ENCODE measurements at places on chromosomes 1 and 21.

DNA sequence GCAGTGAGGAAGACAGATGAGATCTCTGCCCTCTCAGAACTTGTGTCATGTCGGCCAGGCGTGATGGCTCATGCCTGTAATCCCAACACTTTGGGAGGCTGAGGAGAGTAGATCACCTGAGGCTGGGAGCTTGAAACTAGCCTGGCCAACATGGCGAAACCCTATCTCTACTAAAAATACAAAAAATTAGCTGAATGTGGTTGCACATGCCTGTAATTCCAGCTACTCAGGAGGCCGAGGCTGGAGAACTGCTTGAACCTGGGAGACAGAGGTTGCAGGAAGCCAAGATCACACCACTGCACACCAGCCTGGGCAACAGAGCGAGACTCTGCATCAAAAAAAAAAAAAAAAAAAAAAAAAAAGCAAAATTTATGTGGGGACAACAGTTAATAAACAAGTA, 40.9 kb upstream of the RALGPS2 start:
- no peak for DNase-seq

DNA sequence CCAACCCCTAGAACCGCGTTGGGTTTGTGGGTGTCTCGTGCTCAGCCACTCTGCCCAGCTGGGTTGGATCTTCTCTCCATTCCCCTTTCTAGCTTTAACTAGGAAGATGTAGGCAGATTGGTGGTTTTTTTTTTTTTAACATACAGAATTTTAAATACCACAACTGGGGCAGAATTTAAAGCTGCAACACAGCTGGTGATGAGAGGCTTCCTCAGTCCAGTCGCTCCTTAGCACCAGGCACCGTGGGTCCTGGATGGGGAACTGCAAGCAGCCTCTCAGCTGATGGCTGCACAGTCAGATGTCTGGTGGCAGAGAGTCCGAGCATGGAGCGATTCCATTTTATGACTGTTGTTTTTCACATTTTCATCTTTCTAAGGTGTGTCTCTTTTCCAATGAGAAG, 18.7 kb downstream of the TFF3 start:
- DNase-seq: no peak

- no peak for DNase-seq
Measured at GRCh38 chr1:60936591-60937342, 145.6 kb upstream of the NFIA start.

GRCh38 chr21:21740207-21740606, 742.0 kb downstream of the NCAM2 start:
- no peak for DNase-seq

GRCh38 chr1:35629051-35629450, 12.3 kb downstream of the PSMB2 start:
- no peak for DNase-seq

- no peak for DNase-seq
Measured at GRCh38 chr1:34975771-34976170, 9.4 kb downstream of the TMEM35B start.

DNA sequence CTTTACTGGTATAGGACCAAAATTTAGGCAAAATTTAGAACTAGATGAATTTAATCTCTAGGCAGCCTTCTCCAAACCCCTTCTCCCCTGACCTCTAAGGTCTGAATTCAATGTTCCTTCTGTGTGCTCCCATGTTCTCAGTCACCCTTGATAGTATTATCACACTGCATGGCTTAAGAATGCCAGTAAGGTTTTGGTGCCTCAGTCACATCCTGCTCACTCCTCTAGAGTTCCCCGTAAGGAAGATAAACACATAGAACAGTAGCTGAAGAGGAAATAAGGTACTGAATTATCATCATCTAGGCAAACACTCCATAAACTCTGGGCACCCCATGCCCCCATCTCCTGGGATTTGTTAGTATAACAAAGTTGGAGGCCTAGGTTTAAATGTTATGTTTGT, 18.2 kb downstream of the PRRX1 start:
- no peak for DNase-seq

All from anterior cingulate cortex (tissue), 58 donors.